ENCODE measurements at places on chromosomes 3 and 15.

DNA sequence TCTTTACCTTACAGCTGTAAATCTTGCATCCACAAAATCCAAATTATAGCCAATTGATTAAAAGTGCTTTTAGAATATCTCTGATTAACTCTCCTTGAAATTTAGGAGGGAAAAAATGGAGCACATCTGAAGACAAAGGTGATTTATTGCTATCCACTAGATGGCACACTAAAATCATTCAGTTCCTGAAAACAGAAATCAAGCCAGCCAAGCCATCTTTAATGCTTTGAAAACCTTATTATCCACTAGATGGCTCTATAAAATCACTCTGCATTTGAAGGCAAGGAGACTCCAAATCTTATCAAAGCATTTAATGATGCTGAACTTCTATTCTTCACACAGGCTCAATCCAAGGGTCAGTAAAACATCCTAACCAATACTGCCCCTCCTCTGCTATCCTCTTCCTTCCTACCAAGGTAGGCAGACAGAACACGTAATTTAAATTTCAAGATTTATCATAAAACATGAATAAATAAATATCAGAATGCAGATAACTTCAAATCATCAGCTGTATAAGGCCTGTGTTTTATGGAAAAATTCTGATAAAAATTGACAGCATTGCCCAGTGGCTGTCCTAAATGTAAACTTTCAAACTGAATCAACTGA is 48.4 kb downstream of the GOLIM4 start:
- no peak for DNase-seq

DNA sequence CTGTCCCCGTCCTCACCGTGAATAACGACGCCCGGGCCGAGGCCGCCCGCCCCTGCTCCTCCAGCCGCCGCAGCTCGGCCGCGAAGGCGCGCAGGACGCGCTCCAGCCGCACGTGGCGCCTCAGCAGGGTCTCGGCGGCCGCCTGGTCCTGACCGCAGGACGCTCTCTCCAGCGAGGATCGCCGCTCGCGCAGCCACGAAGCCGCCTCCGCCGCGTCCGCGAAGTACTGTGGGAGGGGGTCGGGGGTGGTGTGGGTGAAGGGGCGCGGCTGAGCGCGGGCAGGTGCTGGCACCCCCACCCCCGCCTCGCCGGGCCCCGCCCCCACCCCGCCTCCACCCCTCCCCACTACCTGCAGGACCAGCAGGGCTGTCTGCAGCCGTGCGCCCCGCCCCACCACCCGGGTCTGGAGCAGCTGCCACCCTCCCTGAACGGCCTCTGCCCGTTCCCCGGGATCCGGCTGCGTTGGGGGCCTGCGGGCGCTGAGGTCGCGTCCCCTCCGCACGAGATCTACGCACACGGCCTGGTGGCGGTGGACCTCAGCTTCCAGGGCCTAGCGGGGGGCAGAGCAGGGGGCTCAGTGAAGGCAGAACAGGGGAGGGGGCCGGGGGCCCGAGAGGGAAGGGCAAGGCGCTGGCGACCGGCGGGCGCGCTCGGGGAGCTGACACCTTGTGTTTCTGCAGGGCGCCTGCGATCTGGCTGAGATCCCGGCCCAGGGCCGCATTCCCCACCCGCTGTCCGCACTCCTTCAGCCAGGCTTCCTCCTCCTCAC is 11.7 kb downstream of the SPTBN5 start:
- DNase-seq: no peak

GRCh38 chr3:721086-721485 is 371.7 kb upstream of the CNTN6 start:
- DNase-seq: no peak

DNA sequence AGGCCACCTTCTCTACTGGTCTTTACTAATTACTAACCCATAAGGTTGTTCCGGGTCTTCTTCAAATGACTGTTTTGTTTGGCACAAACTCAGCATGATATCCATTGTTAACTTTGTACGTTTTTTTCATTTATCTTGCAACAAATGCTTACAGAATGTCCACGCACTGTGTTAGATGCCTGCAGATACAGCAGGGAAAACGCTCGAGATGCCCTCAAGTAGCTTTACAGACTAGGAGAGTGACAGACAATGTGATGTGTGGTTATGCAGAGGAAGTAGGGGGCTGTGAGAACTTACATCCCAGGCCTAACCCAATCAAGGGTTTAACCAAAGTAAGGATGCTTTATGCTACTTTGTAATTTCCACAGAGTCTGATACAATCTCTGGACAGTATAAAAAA is 949 bp upstream of the RFC4 start:
- DNase-seq: no peak

DNA sequence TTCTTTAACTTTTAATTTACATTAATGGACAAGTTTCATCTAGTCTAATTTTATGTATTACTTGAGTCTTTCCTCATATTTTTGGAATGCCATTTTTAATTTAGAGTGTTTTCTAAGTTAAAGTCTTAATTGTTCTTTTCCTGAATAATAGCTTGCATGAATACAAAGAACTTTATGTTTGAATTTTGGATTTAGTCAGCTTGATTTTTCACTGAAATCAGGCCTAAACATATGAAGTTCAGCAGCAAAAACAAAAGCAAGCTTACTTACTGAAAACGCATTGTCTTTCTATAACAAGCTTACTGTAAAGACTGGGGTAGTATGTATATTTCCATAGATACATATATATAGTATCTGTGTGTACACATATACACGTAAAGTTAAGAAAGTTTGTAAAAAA is 126.0 kb downstream of the ZBTB20 start:
- no peak for DNase-seq

DNA sequence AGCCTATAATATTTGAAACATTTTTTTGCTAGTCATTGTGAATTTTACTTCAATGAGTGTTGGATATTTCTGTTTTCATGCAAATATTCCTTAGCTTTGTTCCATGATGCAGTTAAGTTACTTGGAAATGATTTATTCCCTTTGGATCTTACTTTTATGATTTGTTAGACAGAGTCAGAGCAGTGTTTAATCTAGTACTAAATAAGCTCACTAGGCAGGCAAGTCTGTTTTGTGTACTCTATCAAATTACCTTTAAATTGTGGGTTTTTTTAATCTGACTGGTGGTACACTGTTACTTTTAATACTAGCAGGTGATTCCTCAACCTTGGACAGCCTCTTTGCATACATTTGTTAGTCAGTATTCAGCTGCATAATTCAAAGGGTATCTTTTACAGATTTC is 173.3 kb upstream of the MBNL1 start:
- DNase-seq: no peak

DNA sequence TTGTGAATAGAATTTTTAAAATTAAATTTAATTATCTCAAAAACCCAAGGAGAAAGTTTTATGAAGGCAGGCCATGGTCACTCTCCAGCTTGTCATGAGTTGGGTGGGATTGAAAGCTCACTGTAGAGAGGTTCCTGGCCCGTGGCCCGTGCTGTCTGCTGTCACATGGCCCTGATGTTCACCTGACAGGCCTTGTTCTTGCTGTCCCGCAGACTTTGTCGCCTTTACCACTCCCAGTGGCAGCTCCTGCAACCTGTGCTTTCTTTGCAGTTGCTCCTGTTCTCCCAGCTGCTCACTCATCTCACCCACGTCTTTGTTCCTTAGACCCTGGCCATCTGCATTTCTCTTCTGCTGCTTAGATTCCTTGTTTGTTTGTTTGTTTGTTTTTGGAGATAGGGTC is 35.6 kb downstream of the DHX30 start:
- DNase-seq: no peak

GRCh38 chr3:184864000-184864399 is 52.0 kb downstream of the VPS8 start:
- no peak for DNase-seq

GRCh38 chr15:87401973-87402372 is 854.6 kb downstream of the NTRK3 start:
- DNase-seq: no peak

- no peak for DNase-seq
These were observed 296.6 kb upstream of the LMCD1 start for GRCh38 chr3:8204853-8205650.

DNA sequence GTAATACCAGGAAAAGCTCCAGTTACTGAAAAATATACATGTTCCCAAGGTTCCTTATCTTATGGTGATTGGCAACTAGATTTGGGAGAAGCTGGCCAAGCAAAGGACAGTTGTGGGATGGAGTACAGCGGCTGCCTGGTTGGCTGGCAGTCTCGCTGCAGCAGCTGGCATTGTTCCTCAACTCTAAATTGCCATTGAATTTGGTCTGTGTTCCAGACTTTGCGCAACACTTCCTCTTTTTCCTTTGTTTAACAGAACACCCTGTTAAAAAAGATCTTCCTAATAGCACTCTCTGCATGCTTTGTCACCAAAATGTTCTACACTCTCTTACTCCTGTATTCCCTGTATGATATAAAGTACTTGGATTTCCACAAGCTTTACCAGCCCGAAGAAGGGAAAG is 420.6 kb upstream of the RBMS3 start:
- DNase-seq: no peak

- no peak for DNase-seq
These were observed 59.3 kb downstream of the NR1D2 start for GRCh38 chr3:24004171-24004938.

GRCh38 chr3:31300456-31301443 is 232.0 kb upstream of the STT3B start:
- no peak for DNase-seq

Measured in stimulated activated CD4-positive, alpha-beta T cell treated with anti-CD3 and anti-CD28 coated beads, Interleukin-15, amount 100 ng/mL, for 1 hour (primary cell).